Hematopoietic multipotent progenitor cell treated with erythropoietin and hydrocortisone succinate and interleukin-3 and kit ligand, for 4 days (in vitro differentiated cells): ENCODE measurements at places on chromosomes 1 and 21.
A peak's percentile ranks its signal among the peaks of the same experiment; 100 is the strongest.

- peak; percentile 83 for DNase-seq
These were observed 57.4 kb upstream of the MTF2 start for GRCh38 chr1:93021539-93022134.

- DNase-seq: peak; percentile 20
These were observed 3.1 kb downstream of the ATP1A1 start for GRCh38 chr1:116375887-116376728.

DNA sequence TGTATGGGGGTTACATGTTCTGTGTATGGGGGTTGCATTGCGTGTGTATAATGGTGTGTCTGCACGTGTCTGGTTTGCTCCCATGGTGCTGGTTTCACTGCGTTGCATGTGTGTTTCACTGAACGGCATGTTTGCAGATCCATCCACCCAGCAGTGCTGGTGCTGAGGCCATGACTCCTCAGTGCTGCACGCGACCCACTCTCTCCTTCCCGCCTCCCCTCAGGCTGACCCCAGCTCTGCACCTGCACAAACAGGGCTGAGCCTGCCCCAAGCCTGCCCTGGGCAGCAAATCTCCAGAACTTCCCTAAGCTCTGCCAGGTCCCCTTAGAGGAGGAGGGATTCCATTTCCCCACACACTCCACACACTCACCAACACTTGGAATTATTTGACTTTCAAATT, 18.7 kb downstream of the ACTRT2 start:
- DNase-seq: no peak

GRCh38 chr1:233256191-233256590, 39.3 kb downstream of the PCNX2 start:
- no peak for DNase-seq
